NCI-H2081 (cell line): ENCODE measurements at places on chromosomes 7 and 10.

GRCh38 chr7:41292487-41292886 is 410.4 kb downstream of the INHBA start:
- DNase-seq = no peak

DNA sequence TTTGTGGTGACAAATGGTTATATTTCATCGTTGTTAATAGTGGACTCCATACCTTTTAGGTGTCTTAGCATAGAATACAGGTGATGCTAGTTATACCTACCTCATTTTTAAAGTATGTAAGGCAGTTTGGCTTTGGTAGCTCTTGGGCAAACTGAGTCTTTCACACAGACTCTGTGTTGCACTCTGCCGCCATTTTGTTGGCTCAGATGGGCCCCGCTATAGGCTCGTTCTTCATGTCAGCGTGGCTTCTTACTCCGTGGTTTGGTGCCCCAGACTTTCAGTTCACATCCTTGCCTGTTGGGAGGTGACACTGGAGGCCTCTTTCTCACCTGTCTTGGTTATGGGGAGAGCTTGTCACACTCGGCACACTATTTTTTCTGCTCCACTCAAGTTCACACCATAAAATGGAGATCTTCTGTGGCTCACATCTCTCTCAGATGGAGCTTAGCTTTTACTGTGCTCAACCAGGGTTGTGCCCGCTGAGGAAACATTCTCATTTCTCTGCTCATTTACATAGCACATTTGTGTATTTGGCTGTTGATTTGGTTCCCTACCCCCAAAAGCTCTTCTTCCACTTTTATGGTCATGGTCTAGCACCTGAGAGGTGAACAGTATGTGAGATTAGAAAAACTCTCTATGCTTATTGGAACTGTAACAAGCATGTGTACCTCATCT is 178.5 kb downstream of the ARID5B start:
- DNase-seq = no peak

DNA sequence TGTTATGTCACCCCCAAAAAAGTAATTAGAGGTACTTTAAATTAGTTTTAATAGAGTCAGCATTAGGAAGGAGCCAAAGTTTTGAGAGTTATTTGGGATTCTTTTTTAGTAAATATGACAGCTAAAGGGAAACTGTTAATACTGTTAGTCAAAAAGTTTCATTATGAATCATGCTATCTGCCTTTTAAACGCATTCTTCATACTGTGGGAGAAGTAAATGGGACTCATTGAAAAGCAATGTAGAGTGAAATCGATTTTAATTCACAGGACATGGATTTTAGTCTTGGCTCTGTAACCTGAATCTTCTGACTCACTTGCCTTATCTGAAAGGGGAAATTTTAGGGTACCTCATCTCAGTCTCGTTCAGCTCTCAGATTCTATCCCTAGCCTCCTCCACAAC is 105.1 kb downstream of the AASS start:
- DNase-seq = no peak

DNA sequence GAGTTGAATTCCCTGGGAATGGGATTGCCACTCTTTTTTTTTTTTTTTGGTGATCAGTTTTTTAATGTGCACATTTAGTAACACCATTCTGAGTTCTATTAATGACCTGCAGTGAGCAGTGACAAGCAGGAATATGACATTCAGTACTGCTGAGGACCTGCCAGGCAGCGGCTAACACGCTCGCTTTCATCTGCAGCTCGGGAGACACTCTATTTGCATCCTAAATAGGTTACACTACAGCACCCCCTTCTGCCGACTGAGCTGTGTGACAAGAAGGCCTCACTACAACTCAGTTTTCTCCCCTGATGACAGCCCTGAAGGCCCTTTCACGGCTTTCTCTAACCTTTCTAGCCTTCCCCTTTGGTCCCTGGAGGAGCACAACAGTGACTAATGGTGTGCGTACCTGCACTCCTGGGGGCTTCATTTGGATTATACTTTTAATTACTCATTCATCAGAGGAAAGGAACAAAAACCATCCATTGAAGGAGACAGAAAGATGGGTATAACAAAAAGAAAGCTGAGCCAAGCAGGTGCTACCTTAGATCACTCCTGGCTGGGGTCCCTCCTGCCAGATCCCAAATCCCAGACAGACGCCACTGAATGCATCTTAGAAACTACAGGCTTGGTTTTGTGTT is 872.4 kb downstream of the LRMDA start:
- peak; percentile 76 for DNase-seq

GRCh38 chr10:47441938-47442337 is 42.0 kb downstream of the ANXA8 start:
- DNase-seq = no peak

DNA sequence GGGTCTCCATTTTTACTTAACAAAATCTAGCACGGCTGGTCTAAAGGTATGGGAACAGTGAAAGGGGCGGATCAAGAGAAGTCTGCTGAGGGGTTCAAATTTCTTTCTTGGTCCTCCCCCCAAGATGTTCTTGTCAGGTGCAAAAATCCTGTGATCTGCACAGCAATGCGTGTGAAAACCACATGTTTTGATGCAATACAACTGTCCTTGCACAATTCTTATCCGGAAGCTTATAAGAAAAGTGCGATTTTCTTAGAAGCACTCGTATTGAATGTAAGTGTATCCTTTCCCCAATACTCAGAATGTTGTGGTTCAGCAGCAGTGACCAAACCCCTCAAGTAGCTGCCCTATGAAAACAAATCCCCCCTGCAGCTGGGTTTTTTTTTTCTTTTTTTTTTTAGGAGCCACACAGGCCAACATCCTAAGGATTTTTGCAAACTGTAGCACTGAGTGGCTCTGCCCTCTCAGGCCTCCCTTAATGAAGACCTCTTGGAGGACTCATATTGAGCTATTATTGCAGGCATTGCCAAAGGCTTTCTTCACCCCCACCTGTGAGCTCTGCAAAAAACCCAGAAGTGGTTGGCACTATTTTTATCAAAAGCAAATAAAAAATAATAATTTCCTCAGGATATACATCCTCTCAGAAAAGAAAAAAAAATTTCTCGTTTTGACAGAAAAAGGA is 151.9 kb upstream of the ITGB1 start:
- no peak for DNase-seq

DNA sequence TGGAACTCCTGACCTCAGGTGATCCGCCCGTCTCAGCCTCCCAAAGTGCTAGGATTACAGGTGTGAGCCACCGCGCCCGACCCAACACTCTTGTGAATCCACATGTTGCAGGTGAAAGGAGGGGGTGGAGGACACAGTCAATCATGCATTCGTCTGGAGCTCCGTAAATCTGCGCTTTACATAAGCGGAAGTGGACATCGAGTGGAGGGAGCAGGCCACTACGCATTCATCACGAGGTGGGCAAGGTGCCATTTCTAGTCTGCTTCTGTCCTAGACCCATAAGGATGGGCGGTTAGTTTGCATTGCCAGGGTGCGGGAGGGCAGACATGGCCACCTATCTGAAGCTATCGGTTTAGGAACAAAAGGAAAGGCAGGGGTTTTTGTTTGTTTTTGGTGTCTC is 225.2 kb upstream of the TCERG1L start:
- no peak for DNase-seq
